Activated T-cell treated with anti-CD3 and anti-CD28 coated beads for 4 hours (primary cell): ENCODE measurements at places on chromosomes 7 and 10.
A peak's percentile ranks its signal among the peaks of the same experiment; 100 is the strongest.

- DNase-seq: no peak
Observed at GRCh38 chr7:94174956-94175355, 170.8 kb upstream of the BET1 start.

- DNase-seq: no peak
Observed at GRCh38 chr10:37146443-37146842, 21.0 kb downstream of the ANKRD30A start.

DNA sequence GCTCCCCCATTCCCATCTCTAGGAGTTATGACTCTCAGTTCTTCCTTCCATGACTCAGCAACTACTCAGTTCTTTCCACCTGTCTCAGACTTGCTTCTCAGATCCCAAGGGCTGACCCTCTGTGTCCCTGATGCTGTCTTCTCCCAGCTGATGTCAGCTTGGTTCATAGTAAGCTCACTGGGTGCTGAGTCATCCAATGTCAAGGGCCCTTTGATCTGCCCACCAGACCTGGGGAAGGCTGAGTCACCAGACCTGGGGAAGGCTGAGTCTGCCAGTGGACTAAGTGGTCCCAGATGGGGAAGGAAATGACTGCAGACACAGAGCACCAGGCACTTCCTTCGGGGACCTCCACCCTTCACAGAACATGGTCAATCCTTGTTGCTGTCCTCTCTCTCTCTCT lies 76.1 kb upstream of the ZEB1 start:
- peak; percentile 59 for DNase-seq

GRCh38 chr7:21361413-21362125 lies 66.3 kb upstream of the SP4 start:
- DNase-seq: no peak

DNA sequence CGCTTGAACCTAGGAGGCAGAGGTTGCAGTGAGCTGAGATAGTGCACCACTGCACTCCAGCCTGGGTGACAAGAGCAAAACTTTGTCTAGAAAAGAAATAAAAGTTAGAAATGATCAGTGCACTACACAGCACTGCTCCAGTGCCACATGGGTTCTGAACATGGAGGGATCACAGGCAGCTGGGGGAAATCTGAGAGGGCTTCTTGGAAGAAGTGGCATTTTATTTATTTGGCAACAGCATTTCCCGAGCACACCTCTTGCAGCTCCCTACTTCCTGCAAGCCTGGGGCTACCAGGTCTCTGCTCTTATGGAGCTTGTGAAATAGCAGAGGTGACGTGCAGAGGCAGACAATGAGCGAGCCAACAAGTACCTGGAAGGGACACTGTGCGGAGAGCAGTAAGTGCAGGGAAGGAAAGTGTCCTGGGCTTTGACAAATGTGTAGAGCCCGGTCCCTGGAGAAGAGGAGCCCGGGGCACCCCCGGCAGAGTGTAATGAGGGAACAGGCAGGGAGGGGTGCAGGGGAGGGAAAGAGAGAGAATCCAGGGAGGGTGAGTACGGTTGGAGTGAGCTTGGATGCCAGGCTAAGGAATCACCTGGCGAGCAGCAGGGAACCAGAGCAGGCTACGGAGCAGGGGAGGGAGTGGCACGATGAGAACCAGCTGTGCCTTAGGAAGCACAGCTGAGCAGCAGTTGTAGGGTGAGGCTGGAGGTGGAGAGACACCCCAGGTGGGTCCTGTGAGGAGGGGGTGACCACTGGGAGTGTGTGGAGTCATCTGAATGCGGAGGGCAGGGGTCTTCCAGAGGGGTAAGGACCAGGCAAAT lies 104.6 kb upstream of the CTBP2 start:
- DNase-seq: no peak

DNA sequence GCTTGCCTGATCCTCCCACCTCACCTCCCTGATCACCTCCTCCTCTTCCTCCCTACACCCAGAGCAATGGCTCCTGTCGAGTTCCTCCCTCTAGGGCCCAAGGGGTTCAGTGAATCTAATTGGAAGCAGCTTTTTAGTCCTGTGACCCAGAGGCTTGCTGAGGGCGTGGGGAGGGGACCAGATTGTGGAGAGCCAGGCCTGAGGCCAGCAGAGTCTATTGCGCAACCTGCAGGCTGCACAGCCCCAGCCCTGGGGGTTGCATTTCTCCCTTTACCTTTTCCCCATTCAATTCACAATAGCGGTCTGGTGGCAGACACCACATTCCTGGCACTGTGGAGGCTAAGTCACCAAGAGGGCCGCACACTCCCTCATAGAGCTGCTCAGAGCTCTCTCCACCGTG lies 32.5 kb downstream of the GHRHR start:
- no peak for DNase-seq

- DNase-seq: no peak
Observed at GRCh38 chr7:136194878-136195277, 217.7 kb upstream of the MTPN start.

GRCh38 chr10:24642921-24643678 lies 80.6 kb downstream of the ARHGAP21 start:
- DNase-seq: no peak

- no peak for DNase-seq
Observed at GRCh38 chr7:74405191-74405898, 48.4 kb upstream of the GTF2IRD1 start.

DNA sequence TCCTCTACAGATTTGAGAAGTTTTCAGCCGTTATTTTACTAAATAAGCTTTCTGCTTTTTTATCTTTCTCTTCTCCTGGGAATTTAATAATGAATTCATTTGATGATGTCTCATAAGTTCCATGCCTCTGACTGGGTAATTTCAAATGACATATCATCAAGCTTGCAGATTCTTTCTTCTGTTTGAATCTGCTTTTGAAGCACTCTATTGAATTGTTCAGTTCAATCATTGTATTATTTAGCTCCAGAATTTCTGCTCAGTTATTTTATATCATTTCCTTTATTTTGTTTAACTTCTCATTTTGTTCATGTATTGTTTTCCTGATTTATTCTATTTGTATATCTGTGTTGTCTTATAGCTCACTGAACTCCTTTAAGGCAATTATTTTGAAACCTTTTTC lies 196.9 kb upstream of the CNTNAP2 start:
- DNase-seq: no peak

- no peak for DNase-seq
Observed at GRCh38 chr7:155450970-155451801, 6.7 kb upstream of the EN2 start.

DNA sequence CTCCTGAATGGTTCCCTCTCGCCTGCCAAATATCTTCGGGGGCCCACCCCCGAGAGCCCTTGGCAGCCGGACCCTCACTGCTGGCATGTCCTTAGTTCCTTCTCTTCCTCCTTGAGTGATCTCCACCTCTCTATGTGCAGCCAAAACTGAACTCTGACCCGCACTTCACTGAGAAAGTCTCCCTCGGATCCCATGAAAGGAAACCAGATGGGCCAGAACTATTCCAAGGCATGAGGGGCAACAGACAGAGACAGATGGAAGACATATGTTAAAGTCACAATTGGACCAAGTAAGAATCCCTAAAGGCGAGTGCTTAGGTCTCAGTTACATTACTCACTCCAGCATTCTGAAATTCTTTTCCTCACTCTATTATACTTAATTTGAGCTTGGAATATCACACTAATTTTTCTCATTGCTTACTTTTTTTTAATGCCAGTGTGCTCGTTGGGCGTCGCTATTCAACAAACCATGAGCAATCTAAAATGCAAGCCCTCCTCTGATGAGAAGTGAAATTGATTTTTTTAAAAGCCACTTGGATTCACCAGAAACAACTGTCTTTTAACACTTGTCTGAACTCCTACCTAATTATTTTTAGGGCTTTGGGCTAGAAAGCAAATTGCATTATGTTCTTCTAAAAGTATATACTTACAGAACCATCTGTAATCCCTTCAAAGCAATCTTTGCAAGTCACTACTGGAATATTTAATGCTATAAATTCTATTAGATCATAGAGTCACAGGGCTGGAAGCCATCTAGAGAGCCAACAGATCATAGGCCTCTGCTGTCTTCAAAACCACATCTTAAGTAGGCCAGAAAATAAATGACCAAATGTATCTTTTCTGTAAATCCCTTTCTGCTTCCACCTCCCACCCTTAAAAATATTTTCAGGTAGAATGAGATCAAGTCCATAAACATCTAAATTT lies 43.3 kb upstream of the EZH2 start:
- DNase-seq: no peak

GRCh38 chr7:141257597-141257996 lies 183.7 kb downstream of the TMEM178B start:
- no peak for DNase-seq

- DNase-seq: no peak
Observed at GRCh38 chr7:155365146-155365874, 67.6 kb downstream of the INSIG1 start.

- DNase-seq: peak; percentile 62
Observed at GRCh38 chr7:148575640-148576411, 14.7 kb upstream of the C7orf33 start.

GRCh38 chr10:45368181-45368580 lies 5.8 kb upstream of the ALOX5 start:
- no peak for DNase-seq

- no peak for DNase-seq
Observed at GRCh38 chr10:16440396-16441133, 3.8 kb downstream of the PTER start.

GRCh38 chr10:86200269-86200668 lies 166.3 kb downstream of the GRID1 start:
- DNase-seq: no peak

DNA sequence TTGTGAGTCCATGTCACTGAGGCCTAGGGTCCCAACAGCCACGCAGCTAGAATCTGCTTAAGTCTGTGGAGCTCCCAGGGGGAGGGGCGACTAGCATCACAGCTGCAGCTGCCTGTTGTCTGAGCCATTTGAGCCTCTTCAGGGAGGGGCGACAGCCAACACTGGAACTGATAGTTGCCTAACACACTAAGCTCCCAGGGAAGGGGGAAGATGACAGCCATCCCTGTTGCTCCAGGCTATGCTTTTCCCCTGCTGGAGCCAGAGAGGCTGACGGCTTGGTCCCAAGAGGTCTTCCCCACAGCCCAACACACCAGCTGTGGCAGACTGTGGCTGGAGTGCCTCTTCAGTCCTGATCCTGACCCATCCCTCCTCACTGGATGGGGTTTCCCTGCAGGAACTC lies 817.5 kb downstream of the NXPH1 start:
- DNase-seq: no peak

GRCh38 chr10:43122096-43122495 lies 16.1 kb upstream of the CSGALNACT2 start:
- no peak for DNase-seq

DNA sequence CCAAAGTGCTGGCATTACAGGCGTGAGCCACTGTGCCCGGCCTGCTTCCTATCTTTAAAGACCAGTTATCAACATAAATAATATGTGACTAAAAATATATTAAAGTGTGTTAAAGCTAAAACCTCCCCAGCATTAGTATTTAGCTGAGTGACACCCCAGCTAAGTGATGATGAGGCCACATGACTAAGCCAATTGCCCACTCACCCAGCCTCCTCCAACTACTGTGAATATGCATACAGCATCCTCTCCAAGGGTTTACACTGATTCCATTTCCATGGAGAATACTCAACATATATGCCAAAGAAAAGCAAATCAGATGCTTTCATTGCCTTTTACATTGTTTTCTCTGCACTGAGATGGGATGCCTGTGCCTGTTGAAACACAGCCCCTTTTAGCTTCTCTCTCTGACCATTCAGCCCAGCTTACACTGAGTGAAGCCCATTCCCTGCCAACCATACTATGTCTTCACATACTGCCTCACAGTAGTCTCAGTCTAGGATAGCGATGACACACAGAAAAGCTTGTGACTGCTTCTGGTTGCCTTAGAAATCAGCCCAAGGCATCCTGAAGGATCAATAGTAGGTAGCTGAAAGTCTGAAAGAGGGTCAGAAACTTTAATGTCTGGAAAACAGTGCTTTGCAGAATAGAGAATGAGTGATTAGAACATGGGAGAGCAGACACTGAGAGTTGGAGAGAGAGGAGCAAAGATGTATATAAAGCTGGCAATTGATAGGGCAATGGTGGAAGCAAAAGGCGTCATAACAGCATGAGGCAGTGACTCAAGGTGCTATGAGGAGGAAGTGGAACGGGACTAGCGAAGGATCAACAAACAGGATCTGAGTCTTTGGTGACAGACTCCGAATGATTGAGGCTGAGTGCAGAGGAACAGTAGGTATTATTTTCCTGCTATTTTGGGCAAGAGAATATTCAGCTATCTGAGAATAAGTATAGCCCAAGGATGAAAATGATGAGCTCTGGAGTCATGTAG lies 19.8 kb upstream of the ATE1 start:
- no peak for DNase-seq

GRCh38 chr7:21269021-21269420 lies 158.9 kb upstream of the SP4 start:
- DNase-seq: no peak

- DNase-seq: no peak
Observed at GRCh38 chr7:97847791-97848190, 24.4 kb downstream of the ASNS start.

DNA sequence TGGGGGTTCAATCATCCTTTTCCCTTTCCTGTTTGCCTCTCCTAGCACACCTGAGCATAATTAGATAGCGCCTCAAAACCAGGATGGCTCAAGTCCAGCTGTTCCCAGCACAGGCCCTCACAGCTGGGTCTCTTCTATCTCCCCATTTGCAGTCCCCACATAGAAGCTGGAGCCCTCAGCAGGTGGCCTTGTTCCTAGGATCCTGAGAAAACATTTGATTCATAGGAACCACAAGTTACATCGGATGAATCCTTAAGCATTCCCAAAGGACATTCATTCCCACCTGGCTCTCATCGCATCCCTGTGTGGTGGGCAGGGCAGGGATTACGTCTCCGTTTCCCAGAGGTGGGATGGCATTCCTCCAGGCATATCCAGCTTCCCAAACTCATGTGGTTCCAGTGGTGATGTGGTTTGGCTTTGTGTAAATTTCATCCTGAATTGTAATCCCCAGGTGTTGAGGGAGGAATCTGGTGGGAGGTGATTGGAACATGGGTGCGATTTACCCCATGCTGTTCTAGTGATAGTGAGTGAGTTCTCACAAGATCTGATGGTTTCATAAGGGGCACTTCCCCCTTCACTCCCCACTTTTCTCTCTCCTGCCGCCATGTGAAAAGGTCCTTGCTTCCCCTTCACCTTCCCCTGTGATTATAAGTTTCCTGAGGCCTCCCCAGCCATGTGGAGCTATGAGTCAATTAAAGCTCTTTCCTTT lies 49.8 kb upstream of the LEP start:
- no peak for DNase-seq

GRCh38 chr7:26419198-26419597 lies 127.5 kb downstream of the SNX10 start:
- DNase-seq: no peak

- no peak for DNase-seq
Observed at GRCh38 chr7:45157653-45158401, at the start of gene RAMP3. Gene RAMP3, plus strand, starts transcription at chr7:45157791. Its CDS starts 38 bp downstream, at chr7:45157829.

GRCh38 chr7:90846192-90846591 lies 250.1 kb downstream of the CDK14 start:
- DNase-seq: no peak

DNA sequence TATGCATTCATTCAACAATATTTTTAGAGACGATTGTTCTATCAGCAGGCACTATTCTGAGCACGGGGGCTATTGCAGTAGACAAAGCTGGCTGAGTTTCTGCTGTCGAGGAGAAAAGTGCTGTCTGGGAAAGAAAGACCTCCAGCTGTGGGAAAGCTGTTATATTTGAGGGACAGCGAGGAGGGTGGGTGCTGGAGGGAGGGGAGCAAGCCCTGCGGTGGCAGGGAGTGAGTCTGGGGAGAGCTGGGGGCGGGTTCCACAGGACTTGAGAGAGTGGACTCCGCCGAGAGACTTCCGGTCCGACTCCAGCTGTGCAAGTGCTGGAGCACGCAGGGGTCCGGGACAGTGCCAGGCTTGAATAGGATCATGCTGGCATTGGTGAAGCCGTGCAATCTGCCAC lies 602.1 kb upstream of the FOXK1 start:
- DNase-seq: no peak
